ENCODE measurements at places on chromosomes 4 and X.
A peak's percentile ranks its signal among the peaks of the same experiment; 100 is the strongest.

- DNase-seq, result no peak
These were observed 95.8 kb downstream of the HMX1 start for GRCh38 chr4:8775751-8776355.

GRCh38 chrX:34656467-34656841 lies 631 bp downstream of the TMEM47 start:
- no peak for DNase-seq

DNA sequence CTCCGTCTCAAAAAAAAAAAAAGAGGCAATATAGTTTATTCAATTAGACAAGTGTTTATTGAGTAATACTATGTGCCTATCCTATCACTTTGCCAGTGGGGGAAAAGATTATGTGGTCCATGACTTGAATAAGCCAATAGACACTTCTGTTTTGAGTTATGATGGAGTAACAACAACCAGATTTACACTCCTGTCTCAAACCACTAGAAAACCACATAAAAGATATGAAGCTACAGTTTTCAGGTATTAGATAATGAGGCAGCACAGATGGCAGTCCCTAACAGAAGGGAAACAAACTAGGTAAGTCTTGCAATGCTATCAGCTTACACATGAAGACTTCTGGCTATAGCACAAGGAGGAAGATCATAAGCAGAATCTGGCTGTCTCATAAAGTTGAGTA lies 22.5 kb downstream of the NFXL1 start:
- DNase-seq, result no peak

GRCh38 chr4:119559044-119559647 lies 69.5 kb downstream of the PDE5A start:
- peak; percentile 50 for DNase-seq

- no peak for DNase-seq
These were observed 1539.0 kb upstream of the IGFBP7 start for GRCh38 chr4:58649226-58649625.

- peak; percentile 57 for DNase-seq
These were observed 26.0 kb downstream of the ARL13A start for GRCh38 chrX:100995469-100995868.

GRCh38 chr4:168724686-168725411 lies 228.0 kb downstream of the PALLD start:
- no peak for DNase-seq

GRCh38 chrX:43504394-43504793 lies 151.7 kb upstream of the MAOA start:
- no peak for DNase-seq

GRCh38 chr4:154417373-154417673 lies 74.3 kb downstream of the DCHS2 start:
- no peak for DNase-seq

DNA sequence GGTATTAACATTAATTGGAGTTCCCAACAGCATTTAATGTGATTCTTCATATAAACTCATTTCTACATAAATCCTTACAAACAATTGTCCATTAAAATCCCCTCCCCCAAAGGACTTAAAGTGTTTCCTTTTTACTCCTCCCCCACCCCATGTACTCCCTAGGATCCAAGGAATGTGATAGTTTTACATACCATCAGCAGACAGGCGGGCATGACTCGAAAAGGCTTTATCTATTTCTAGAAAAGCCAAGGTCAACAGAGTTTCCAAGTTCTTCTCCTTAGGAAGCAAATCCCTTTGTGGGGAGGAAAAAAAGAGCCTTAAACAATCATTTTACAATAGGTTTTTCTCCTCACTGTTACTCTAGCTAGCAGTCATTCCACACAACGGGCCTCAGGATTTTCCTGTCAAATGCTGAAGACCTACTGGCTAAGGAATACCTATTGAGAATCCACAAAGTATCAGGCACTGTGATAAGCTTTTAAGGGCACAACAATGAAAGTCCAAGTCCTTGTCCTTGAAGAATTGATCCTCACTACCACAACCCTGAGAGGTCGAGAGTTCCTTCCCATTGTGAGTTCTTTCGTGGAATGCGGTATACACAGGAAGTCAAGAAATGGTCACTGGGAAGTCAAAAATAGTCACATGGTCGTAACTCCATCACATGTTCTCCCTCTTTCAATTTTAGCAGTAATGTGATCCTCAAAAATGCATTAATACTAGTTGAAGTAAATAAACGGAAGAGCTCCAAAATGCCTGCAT lies 7.2 kb downstream of the PPM1K start:
- no peak for DNase-seq

- no peak for DNase-seq
These were observed 57.5 kb downstream of the FAM13A start for GRCh38 chr4:88999392-88999930.

DNA sequence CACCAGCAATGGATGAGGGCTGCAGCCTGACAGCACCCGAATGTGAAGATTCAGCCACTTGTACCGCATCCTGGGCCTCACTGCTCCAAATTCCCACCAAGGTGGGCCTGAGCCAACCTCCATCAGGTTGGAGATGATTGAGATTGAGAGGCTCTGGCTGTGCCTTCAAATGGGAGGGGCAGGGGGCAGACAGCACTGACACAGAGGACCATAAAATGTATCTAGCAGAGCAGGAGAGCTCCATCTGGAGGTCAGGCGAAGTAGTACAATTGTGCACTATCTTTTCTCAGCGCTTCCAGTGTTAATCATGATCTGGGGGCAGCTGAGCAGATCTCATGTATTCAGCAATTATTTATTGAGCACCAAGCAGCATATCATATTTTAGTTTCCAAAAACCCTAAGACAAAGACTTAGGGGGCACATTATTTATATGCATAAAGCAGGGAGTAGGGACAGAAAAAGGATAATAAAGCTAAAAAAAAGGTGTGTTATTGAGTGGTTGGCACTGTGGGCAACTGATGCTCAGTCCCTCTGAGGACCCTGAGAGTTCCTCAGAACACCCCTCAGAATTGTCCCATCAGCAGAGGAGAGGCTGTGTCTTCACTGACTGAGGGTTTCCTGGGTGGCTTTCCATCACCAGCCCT lies 31.6 kb upstream of the C1QTNF7 start:
- no peak for DNase-seq

DNA sequence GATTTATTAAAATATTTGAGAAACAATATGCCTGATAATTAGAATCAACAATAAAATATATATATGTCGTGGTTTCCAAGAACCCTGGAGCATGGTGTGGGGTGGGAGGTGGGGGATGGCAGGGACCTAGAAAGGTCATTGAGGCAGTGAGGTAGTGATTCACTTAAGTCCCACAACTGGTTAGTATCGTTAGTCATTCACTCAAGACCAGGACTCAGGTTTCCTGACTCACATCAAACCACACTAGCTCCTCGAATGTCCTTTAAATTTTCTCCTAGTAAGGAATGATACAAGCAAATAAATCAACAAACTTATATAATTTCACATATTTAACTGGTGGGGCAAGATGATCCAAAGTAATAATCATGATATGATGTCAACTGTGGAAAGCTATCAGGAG lies 158.8 kb upstream of the AADAT start:
- no peak for DNase-seq

GRCh38 chr4:153652051-153652784 lies 31.9 kb upstream of the TLR2 start:
- DNase-seq, result no peak

DNA sequence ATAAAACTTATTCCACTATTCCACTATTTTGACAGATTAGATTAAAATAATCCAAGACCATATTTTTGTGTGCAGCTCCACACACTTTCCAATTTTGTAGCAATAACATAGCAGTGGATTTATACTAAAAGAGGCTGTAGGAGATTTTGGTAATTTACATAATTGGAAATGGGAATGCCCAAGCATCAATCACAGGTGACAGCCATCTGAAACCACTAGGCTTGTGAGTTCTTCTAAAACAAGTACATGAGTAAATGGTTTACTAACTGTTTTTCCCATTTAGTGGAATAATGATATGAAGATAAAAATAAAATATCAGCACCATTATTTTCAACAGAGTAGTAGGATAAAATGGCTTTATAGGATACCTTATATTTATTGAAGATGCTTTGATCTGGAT lies 4.4 kb downstream of the ANK2 start:
- no peak for DNase-seq

- peak; percentile 61 for DNase-seq
These were observed 114.8 kb downstream of the REELD1 start for GRCh38 chr4:146329050-146329716.

DNA sequence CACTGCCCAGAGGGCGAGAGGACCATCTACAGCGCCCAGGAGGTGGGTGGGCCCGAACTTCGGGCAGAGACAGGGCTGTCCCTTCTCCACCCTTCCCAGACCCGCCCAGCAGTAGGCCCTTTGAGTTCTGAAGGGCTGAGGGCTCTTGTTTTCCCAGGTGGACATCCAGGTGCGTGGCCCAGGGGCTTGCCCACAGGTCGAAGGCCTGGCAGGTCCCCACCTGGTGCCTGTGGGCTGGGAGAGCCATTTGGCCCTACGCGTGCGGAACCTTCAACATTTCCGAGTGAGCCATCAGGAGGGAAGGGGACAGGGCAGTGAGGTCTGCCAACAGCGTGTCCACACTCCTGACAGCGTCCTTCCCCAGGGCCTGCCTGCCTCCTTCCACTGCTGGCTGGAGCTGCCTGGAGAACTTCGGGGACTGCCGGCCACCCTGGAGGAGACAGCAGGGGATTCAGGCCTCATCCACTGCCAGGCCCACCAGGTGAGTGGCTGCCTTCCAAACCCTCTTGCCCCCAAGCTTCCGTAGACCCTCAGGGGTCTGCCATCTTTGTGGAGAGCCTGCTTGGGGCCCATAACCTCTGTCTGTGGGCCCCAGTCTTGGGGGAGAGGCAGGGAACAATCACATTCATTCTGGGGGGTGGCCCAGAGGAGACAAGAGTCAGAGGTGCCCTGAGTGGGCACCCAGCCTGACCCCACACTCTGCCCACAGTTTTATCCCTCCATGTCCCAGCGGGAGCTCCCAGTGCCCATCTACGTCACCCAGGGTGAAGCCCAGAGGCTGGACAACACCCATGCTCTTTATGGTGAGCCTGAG lies 6.8 kb downstream of the PLXNB3 start:
- no peak for DNase-seq

GRCh38 chr4:82223715-82224114 lies 150.1 kb downstream of the HNRNPD start:
- DNase-seq, result no peak
